HepG2 (cell line): ENCODE measurements at places on chromosomes 7 and 10. TPM values are rescaled to one million over a fixed set of nuclear protein-coding genes. Genes with fewer than 3 reads are reported as not detected.

OR13A1 gene
- total RNA-seq = not detected in 2 replicates

GTF2IRD2 gene
- total RNA-seq = 4.4 and 6.5 TPM in 2 replicates

PTER gene
- total RNA-seq = 6.1 and 8.6 TPM in 2 replicates

BICC1 gene
- 0.15 and 0.18 TPM in 2 replicates for total RNA-seq

DNA sequence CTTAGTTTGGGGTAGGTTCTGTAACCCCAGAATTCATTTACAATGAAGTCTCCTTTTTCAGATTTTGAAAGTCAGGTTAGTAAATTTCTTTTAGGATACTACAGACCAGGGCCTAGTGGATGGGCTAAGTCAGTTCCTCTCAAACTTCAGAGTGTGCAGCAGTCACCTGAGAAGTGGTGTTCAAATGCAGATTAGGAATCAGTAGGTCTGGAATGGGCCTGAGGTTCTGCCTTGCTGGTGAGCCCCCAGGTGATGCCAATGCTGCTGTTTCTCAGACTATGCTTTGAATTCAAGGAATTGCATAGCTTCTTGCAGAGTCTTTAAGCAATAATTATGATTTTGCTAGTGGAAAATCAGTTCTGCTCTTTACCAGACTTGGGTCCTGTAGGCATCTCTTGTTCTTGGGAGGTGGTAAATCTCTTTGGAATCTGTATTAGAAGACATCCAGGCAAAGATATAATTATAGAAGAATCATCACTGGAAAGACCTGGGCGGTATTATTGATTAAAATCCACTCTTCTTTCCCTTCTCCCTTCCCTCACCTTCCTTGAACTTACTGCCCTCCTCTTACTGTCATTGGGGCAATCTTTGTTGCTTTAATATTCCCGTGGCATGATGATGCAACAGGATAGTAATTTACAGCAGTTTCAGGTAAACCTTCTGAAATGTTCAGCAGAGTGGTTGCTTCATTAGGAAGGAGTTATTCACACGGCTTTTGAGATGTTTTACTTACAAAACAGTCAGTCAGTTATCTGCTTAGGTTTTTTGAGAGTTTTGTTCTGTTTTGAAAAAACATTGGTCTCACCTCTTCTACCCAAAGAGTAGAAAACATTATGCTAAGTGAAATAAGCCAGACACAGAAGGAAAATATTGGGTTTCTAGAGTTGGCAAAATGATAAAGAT lies 87.2 kb downstream of the NRF1 start:
- DNase-seq = no peak

DNA sequence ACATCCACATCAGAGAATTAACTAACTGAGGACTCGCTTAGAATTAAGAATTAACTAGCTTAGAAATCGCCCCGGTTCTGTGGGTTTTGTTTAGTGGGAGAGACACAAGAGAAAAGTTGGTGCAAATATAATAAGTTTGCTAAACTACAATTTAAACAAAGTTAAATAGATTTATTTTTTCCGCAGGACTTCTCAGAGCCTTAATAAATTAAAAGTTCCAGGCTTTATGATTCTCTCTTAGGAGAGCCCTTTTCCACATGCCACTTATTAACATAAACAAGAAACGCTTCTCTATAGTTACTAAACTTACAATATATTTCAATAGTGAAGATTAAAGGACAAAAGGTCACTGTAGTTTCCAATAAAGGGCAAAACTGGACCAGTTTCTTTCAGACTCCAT lies 100.0 kb downstream of the SLC25A13 start:
- no peak for DNase-seq

DNA sequence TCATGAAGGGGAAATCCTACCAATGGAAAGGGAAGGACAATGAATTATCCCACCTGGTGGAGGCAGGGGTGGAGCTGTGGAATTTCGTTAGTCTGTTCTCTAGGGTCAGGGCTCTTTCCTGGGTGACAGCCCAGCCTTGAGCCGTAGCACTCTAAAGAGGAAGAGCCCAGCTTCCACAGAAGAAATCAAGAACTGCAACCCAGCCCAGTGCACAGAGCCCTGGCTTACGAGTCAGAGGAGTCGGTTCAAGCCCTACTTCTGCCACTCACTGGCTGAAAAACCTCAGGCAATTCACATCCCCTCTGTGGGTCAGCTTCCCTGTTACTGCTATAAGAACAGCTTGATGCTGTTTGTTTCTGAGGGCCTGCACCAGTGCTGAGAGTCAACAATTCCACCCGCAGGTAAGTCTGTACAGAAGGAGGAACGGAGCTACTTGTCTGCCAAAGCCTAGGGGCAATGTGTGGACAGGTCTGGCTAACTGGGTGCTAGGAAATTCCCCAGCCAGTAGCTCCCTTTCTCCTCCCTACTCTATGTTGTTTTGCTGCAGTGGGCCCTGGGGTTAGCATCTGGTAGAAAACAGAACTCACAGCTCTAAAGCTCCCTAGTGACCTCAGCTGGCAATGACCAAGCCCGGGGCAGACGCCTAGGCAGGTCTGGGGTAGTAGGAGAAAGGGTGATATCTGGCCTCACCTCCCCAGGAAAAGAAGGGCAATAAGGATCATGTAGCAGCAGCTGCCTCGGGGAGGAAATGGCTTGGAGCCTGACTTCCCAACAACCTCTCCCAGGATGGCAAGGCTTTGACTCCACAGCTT lies 3.3 kb downstream of the AVPI1 start:
- no peak for DNase-seq

- DNase-seq = no peak
These were observed 255.7 kb downstream of the PTEN start for GRCh38 chr10:88119160-88119559.

- no peak for DNase-seq
These were observed 94.7 kb upstream of the PRSS58 start for GRCh38 chr7:142352543-142352942.

DNA sequence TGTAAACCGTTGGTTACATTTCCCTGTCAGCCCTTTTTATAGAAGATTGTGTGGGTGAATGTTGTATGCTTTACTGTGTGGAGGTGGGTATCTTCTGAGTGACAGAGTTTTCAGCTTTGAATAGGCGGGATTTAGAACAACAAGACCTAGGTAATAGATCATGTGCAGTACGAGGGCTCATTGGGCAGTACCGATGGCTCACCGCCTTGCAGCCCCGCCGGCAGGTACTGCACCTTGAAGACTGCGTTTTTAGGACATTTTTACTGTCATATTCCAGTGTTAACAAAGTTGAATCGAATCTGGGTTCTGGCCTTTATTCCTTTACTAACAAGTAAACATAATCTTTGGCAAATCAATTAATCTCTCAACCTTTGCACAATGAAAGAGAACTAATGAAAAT lies 55.9 kb upstream of the NCF1 start:
- no peak for DNase-seq

DNA sequence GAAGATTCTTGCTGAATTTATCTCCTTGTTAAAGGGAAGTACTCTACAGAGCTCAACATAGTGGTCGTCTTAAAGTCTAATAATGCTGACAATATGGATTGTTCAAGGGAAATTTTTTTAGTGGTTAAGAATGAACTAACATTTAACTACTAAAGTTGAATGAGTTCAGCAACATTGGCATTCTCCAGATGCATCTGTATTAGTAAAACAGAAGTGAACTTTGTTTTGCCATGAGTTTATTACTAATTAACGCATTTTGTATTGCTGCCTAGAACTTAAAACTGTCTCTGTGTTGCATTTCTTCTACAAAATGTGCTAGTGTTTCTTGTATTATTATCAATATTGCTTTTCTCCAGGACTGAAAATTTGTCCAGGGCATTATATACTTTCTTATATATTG lies 67.5 kb downstream of the C1GALT1 start:
- no peak for DNase-seq

- no peak for DNase-seq
These were observed at the start of gene MCMBP for GRCh38 chr10:119872610-119872859. Gene MCMBP (minus strand): TSS chr10:119872843. CDS start chr10:119872584, 259 bp downstream.

GRCh38 chr7:149469806-149470205 lies 8.9 kb upstream of the ZNF777 start:
- no peak for DNase-seq

DNA sequence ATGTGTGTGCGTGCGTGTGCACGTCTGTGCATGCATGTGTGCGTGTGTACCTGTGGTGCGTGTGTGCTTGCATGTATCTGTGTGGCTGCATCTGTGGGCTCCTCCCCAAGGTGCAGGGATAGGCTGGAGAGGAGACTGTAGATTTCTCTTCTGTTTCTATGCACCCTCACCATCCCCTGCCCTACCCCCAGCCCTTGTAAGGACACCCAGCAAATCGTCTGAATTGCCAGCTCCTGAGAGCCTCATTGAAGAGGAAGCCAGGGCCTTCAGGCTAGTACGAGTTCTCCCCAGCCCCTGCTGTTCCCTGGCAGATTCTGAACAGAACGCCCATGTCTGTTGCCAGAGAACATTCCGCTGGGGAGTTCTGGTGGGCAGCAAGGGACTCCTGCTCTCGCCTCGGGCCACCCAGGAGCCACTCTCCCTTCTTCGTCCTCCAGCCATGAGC lies 17.0 kb upstream of the TRIM8 start:
- DNase-seq = no peak

- DNase-seq = no peak
These were observed 240.4 kb upstream of the LYZL1 start for GRCh38 chr10:29048506-29048905.

DNA sequence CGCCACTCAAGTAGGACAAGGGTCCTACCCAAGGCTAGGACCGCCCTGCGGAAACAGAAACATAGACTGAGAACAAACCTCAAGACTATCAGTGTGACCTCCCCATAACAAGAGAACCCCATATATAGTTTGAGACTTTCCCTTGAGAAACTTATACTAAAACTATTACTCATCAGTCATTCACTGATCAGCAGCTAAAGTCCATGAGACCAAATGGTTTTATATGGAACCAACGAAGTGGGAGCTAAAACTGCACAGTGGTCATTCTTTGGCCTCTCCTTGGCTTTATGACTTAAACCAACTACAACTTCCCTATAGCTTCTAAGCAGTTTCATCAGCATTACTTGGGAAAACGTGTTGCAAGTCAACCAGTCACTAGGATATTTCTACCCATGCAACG lies 13.7 kb upstream of the ZSCAN21 start:
- DNase-seq = no peak
